ENCODE measurements at places on chromosomes 6 and 20.

DNA sequence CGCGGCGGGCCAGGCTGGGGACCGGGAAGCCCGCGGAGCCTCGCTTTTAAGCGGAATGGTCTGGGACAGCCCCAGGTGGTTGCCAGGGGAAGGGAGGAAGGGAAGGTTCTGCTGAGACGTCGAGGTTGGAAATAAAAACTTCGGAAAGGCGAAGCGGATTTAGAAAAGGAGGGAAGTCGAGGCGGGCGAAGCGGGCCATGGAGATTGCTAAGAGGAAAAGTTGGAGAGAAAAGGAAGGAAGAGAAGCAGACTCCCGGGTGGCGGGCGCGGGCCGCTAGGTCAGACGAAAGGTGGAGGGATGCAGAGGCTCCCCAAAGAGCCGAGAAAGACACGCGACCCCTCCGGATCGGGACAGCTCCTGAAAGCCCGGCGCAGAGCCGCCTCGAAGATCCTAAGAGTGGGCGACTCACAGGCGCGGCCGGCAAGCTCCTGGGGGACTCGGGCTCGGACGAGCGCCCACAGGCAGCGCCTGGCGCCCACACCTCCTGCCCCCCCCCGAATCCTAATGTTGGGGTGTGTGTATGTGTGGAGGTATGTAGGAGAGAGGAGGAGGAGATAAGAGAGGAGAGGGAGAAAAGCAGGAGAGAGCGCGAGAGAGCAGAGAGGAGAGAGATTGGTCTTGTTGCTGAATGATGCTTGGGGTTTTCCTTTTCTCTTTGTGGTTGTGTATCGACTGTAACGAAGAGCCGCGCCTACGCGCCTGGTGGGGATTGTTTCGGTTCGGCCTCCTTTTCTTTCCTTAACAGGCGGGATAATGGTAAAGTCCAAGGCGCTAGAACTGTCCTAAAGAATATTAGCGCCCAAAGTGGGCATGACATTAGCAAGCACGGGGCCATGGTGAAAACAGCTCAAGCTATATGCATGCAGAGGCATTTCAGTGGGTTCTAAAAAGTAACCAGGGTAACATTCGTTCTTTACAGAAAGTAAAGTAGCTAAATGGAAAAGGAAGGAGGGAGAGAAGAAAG lies 1.5 kb downstream of the TFAP2B start:
- DNase-seq: no peak

GRCh38 chr6:166512567-166512966 lies 73.9 kb downstream of the RAMACL start:
- no peak for DNase-seq

GRCh38 chr6:41428336-41428995 lies 93.1 kb downstream of the NCR2 start:
- no peak for DNase-seq

GRCh38 chr20:59334651-59335300 lies 34.4 kb downstream of the EDN3 start:
- no peak for DNase-seq

DNA sequence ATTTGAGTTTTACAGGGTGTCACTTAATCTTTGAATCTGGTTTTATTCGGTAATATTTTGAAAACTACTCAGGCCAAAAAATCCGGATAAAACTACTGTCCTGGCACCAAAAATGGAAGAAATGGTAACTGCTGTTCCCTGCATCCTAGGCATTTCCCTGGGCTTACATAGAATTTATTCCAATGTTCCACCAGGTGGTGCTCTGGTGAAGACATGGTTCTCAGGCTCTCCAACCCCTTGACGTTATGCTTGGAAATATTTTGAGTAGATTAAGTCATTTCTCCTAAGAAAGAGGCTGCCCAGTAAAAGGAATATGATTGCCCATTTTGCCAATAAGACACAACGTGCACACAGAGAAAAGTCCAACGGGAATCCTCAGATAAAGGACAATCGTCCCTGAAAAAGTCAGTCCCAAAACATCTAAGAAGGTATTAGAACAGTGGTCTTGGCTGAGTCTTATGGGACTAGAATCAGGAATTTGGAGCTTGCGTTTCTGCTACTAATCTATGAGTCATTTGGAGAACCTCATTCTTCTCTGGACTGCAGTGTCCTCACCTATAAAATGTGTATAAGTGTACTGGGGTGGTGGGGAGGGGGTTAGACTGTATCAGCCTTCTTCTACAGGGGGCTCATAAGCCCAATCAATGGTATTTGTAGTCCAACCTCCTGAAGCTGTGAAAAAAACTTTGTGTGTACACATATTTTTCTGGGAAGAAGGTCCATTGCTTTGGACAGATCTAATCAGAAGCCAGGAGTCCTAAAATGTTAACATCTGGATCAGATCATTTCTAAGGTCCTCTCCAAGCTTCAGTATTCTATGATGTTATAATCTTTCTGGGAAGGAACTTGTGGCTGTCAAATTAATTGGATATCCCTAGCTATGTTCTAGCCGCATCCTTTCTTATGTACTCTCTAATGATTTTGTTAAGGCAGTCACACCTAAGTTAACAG lies 131.0 kb upstream of the BMP2 start:
- DNase-seq: no peak

DNA sequence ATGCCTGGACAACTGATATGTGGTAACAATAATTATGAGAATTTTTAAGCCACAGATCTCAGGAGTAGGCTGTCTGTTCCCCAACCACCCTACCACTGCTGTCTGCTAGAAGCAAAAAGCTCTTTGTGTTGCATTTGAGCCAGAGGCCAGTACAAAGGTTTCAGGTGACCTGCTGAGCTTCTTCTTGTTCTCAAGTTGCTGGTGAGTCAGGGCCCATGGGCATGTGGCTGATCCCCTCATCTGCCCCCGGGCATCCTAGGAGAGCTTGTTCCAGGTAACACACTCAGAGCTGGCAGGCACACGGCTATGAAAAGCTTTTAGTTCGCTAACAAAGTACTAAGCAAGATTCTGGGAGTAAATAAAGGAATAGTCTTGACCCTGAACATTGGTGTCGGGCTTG lies 285.3 kb downstream of the CDC5L start:
- no peak for DNase-seq

- no peak for DNase-seq
These were observed 3.3 kb upstream of the ASIP start for GRCh38 chr20:34237942-34238341.

DNA sequence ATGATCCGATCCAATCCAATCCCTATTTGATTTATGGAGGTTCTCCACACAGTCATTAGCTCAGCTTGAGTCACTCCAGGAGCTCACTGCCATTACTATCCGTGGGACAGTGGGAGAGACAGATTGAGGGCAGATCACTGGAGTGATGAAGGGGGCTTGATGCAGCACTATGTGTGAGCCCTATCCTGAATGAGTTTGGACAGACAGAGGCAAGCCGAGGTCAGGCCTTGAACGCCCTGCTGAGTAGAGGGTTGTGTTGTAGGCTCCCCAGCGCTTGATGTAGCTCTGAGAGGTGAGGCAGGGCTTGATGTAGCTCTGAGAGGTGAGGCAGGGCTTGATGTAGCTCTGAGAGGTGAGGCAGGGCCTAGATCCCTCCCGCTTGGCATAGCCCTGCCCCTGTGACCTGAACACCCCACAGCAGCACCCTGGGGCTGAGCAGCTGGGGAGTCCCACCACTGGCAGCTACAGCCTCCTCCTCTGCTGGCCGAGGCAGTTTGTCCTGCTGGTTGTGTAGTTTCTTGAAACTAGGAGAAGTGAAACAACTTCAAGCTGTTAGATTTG lies 58.7 kb downstream of the ZFAND3 start:
- no peak for DNase-seq

DNA sequence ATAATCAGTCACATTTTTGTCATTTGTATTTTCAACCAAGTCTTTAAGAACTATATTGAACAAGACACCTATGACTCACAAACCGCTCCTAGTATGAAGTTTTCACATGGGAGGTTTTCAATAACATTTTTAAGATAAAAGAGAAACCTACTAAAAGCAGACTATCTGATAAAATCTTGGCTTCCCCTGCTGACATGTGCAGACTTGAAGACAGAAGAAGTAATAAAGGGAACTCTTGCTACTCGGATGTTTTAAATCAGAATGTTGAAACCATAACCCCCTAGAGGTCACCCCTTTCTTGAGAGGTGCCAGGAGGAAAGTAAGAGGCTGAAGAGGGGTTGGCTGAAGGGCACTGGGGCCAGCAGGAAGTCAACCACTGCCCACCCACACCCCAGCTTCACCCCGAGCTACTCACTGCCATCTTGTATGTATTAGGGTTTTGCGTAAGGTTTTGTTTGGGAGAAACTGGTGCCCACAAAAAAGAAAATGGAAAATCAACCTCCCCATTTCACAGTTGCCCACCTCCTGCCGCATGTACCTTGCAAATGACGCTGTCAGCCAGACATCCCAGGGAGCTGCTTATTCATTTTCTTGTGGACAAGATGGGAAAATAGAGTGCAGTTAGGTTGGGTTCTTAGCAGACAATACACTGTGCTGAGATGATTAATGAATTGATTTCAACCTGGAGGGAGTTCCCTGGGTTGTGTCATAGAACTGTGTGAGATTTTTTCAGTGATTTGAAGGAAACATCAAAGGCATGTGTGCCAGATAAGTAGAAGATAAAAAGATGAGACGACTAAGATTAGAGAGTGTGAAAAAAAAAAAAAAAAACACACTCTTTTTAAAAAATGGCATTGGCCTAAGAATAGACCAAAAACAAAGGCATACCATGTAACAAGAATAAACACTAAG lies 83.2 kb upstream of the TAB2 start:
- peak; percentile 14 for DNase-seq

- DNase-seq: no peak
These were observed 190.1 kb downstream of the CDH4 start for GRCh38 chr20:61442075-61442670.
